ENCODE measurements at places on chromosomes 16 and 17. TPM values are rescaled to one million over a fixed set of nuclear protein-coding genes. Genes with fewer than 3 reads are reported as not detected.

- no peak for DNase-seq
Measured at GRCh38 chr17:49316889-49317675, 45.0 kb downstream of the ZNF652 start.

GRCh38 chr17:40317345-40317873 is 8.4 kb downstream of the RARA start:
- DNase-seq, result peak; percentile 67

DNA sequence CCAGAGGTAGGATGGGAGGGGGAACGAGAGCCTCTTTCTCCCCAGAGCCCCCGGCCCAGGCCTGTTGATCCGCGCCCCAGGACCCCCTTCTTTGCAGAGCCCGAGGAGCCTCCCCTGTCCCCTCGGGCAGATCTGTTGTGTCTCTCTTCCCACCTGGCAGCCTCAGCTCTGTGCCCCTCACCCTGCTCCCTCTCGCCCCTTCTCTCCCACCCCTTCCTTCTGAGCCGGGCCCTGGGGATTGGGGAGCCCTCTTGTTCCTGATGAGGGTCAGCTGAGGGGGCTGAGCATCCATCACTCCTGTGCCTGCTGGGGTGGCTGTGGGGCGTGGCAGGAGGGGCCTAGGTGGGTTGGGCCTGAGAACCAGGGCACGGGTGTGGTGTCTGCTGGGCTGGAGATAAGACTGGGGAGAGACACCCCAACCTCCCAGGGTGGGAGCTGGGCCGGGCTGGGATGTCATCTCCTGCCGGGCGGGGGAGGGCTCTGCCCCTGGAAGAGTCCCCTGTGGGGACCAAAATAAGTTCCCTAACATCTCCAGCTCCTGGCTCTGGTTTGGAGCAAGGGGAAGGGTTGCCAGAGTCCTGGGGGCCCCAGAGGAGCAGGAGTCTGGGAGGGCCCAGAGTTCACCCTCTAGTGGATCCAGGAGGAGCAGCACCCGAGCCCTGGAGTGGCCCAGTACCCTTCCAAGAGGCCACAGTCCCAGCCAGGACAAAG is 65.4 kb downstream of the MRC2 start:
- DNase-seq, result no peak

DNA sequence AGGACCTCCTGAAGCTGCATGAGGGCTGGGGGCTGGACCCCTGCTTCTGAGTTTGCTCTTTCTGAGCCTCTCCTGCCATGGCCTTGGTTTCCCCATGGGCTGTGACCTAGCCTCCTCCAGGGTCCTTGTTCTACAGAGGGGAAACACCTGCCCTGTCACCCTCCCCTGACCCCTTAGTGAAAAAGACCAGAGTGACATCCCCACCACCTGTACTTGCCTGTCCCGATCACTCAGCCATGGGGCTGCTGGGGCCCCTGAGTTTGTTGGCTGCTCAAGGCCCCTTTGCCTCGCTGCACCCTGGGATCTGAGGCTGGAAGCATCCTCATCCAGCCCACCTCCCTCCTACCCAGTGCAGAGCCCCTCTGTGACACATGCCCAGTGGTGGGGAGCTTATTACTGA is 800 bp downstream of the NOD2 start:
- no peak for DNase-seq

DNA sequence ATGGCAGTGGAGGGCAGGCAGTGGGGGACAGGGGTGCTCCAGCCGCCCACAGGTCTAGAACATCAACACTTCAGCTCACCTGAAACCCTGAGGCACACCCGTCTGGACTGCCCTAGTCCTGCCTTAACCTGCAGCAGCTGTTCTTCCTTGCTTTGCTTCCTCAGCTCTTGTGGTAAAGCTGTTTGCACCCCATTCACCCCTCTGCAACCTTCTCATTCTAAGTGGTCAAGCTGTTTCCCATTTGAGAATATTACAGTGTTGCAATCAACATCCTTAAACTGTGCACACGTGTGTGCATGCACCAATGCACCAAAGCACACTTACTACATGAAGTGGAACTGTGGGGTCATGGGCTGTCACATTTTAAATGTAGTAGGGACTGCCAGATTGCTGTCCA is 32.4 kb downstream of the SCNN1B start:
- DNase-seq, result no peak

The CSH2 gene
- total RNA-seq, result not detected

- DNase-seq, result peak; percentile 81
Measured at GRCh38 chr16:84851192-84852127, 31.7 kb downstream of the CRISPLD2 start.

DNA sequence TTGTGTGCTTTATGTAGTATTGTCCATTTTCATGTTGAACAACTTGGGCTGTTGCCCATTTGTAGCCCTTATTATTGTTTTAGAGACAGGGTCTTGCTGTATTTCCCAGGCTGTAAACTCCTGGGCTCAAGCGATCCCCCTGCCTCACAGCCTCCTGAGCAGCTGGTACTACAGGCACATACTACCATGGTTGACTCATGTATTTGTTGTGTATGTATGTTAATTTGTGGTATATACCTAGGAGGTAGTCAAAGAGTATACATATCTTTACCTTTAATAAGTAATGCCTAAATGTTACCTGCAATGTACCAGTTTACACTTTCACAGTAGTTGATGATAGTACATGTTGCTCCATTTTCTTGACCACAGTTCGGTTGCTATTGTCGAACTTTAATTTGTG is 18.1 kb downstream of the PPM1D start:
- no peak for DNase-seq

GRCh38 chr17:59695945-59696681 is 11.1 kb downstream of the PTRH2 start:
- no peak for DNase-seq

The IL34 gene
- total RNA-seq, result 3.4 TPM

- no peak for DNase-seq
Measured at GRCh38 chr17:61496957-61497653, 44.9 kb downstream of the TBX4 start.

GRCh38 chr16:88815901-88816589 is 4.3 kb upstream of the APRT start:
- DNase-seq, result peak; percentile 50

DNA sequence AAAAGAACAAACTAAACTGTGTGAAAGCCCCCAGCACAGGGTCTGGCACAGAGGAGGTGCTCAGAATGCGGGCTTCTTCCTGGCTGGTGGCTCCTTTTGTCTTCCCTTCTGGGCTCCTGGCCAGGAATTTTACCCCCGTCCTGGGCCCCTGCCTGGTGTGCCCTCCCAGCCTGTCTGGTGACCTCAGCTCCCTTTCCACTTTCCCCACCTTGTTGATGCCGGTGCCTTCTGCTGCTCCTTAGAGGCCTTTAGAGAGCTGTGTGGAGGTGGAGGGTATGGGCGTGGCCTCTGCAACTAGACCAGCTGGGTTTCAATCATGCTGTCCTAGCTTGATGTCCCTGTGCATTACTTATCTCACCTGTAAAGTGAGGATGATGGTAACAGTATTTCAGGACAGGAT is 16.8 kb downstream of the PIRT start:
- no peak for DNase-seq

The ZBTB4 gene
- 4.1 TPM for total RNA-seq

The TMEM11 gene
- 34.4 TPM for total RNA-seq

Data from G401 (cell line).